ENCODE measurements at places on chromosomes 12 and 14.

DNA sequence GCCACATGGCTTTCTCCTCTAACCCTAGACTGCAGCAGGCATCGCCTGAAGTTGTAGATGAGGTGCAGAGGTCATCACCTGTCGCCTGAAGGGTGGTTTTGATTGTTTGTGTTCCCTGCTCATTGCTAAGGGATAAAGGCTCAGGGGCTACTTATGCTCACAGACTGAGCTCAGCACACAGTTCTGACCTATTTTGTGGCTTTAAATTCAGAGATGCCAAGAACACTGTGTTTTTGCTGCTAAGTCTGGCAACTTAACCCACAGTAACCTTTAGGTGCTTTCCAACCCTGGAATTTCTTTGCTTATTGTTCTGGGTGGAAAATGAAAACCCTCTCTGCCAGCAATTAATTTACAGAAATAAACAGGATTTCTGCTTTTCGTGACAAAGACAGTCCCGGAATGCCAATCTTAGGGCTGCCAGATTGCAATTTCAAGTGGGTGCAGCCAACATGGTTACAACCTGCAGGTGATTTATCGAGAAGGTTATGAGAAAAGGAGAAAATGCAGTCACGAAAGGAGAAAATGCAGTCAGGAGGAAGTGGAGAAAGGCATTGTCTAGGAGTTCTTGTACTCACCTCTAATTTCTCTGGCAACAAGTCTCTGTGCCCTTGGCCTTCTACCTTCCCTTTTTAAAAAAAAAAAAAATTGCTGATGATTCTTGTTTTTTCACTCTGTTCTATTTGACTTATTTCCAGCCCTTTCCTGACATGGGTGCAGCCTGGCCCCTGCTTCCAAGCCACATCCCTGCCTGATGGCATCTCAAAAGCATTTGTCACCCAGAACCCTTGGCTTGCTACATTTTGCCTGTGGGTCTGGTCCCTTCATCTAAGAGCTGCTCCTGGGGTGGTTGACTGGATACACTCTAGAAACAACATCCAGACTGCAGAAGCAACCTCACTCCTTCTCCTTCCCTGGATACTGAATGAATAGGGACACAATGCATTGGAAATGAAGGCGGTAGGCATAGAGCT is 23.3 kb downstream of the NPC2 start:
- no peak for DNase-seq

GRCh38 chr12:83476695-83477690 is 790.3 kb downstream of the TMTC2 start:
- no peak for DNase-seq

DNA sequence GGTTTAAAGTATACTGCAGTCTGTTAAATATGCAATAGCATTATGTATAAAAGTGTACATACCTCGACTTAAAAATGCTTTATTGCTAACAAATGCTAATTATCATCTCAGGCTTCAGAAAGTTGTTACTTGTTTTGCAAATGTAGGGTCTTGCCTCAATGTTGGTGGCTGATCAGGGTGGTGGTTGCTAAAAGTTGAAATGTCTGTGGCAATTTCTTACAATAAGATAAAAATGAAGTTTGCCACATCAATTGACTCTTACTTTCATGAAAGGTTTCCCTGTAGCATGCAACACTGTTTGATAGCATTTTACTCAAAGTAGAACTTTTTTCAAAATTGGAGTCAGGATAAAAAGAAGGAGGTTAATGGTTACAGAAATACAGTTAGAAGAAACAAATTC is 407.7 kb upstream of the OR4E1 start:
- no peak for DNase-seq

- DNase-seq, result no peak
Observed at GRCh38 chr12:87689196-87689595, 340.0 kb downstream of the C12orf50 start.

DNA sequence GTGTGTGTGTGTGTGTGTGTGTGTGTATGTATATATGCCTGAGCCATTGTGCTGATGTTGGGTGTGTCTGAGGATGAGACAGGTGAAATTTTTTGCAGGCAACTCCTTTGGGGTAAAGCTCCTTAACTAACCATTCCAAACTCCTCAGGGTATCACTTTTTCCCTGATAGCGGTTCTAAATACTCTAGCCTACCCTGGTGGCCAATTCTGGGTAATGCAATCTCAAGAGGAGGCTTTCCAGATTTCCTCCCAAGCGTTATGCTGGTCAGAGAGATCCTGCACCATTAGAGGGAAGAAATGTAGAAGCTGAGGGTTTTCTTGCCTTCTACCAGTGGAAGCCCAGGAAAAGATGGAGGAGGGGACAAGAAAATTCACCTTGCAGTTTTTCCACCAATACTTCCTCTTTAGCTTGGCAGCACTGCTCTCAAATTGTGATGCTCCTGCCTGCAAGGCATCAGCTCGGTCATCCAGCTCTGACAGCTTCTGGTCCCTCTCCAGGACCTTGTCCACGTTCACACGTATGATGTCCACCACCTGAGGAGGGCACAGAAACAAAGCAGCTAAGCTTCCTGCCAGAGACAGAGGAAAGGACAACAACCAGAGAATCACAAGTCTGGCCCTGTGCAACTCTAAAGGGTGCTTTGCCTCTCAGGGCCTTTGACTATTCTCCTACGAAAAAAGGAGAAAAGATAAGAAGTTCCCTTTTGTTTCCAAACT is 4.9 kb downstream of the VAMP1 start:
- peak; percentile 69 for DNase-seq

GRCh38 chr12:16220120-16220519 is 57.4 kb downstream of the SLC15A5 start:
- DNase-seq, result no peak

GRCh38 chr14:64915797-64916196 is 1.5 kb downstream of the CHURC1 start:
- DNase-seq, result no peak

GRCh38 chr14:81165188-81165587 is 55.6 kb downstream of the GTF2A1 start:
- DNase-seq, result no peak

DNA sequence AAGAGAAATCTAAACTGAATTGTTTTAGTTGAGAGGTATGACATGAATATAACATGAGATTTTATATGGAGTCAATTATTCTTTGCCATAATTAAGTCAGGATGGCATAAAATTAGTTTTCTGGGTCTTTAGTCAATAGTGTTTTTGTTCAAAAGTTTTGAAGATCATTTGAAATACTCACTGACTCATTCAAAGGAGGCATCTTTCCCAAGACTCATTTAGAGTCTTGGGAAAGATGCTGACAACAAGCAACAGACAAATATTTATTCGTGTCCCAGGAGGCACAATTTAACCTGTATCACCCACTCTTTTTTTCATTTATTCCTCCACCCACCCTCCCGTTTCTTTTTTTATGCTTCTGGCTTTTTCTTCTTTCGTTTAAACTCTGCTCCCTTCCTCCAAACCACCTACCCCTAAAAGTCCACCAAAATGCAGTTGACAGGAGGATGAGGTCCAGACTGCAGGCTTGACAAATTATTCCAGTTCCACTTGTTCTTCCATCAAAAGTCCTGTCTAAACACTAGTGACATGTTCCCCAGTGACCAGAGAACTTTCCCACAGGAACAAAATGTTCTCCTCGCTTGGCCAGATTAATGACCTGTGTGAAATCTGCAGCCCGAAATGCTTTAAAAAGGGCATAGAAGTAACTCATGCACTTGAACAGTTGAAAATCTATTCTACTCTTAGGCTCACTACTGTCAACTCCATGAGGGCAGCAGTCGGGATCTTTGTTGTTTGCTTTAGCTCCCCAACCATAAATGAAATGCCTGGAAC is 43.3 kb upstream of the CSRP2 start:
- no peak for DNase-seq
